Stimulated activated CD4-positive, alpha-beta T cell treated with anti-CD3 and anti-CD28 coated beads, Interleukin-15, amount 100 ng/mL, for 1 hour (primary cell): ENCODE measurements at places on chromosomes 6 and 20.

DNA sequence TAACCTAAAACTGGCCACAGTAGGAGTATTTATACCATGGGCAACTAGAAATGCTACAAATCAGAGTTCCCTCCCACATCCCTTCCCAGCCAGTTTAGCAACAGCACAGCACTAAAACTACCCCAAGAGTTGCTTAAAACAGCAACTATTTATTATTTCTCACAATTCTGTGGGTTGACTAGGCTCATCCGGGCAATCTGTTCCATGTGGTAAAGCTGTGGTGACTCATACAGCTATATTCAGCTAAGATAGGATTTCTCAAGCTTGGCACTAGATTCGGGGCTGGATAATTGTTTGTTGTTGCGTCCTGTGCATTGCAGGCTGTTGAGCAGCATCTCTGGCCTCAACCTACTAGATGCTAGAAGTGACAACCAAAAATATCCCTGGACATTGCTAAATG is 8.6 kb upstream of the HECA start:
- DNase-seq: no peak

- no peak for DNase-seq
These were observed 116.7 kb downstream of the SIM1 start for GRCh38 chr6:100347901-100348550.

DNA sequence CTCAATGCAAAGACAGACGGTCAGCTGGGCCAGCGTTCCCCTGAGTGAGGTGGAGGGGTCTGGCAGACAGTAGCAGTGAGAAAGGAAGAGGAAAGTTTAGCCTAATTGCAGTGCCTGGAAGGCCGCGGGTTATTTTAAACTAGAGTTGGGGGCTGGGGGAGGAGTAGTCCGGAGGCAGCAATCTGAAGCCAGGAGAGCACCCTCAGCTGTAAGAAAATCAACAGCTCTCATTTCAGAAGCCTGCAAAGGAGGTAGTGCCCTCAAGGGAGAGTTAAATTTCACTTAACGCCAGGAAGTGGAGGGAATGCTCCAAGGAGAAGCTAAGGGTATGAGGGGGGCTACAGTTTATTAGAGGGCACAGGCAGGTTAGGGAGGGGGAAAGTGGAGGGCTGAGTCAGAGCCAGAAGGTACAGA is 26.9 kb downstream of the RING1 start:
- DNase-seq: no peak

DNA sequence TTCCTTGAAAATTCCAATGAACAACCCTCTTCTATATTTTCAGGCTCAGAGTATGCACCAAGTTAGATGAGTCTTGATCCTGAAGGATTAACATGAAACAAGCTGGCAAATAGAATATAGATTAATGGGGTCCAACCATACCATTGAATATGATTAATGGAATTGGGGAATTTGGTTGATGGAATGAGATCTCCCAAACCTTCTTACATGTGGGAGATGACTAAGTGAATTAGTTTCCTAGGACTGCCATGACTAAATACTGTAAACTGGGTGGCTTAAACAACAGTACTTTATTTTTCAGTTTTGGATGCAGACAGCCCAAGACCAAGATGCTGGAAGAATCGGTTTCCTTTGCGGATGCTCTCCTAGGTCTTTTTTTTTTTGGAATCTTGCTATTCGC is 347.0 kb downstream of the QKI start:
- no peak for DNase-seq

DNA sequence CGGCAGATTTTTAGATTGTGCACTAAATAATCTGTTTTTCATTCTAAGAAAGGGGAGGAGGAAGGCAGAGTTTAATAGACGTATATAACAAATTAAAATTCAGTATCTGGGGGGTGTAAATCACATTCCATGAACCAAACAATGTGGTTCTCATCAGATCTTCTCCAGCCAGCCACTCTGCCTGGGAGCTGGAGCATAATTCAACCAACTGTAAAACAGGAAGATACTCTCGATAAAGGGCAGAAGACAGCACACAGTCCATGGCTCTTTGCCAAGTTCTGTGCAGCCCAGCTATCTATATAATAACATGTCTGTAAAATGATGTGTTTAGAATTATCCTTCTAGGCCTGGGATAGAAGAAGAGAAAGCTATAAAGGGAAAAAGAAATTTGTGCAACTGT is 289.9 kb upstream of the ZFP64 start:
- DNase-seq: no peak

DNA sequence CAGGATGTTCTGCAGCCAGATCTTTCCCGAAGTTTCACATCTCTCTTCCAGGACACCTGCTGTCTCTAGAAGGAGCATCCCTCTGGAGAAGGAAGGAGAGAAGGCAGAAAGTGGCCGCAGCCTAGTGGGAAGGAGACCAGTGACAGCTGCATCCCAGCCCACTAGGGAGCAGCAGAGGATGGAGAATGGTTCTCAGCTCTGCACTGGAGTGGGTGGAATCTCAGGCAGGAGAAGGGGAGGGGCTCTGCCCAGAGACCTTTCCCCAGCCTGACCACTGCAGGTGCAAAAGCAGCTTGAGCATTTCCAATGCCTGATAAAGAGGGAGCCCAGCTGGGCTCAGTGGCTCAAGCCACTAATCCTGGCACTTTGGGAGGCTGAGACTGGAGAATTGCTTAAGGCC is 32.3 kb downstream of the NCR2 start:
- no peak for DNase-seq

- no peak for DNase-seq
These were observed 80.2 kb downstream of the AFDN start for GRCh38 chr6:167906899-167907298.

- DNase-seq: peak; percentile 21
These were observed 90.5 kb downstream of the GRM4 start for GRCh38 chr6:34055223-34055933.
